ENCODE measurements at places on chromosomes 7 and 10.

GRCh38 chr10:95394161-95394880 is 103.5 kb upstream of the PDLIM1 start:
- no peak for DNase-seq

GRCh38 chr7:19404912-19405329 is 259.7 kb upstream of the FERD3L start:
- DNase-seq = no peak

- DNase-seq = no peak
Observed at GRCh38 chr7:37445790-37446189, 2.9 kb downstream of the ELMO1 start.

DNA sequence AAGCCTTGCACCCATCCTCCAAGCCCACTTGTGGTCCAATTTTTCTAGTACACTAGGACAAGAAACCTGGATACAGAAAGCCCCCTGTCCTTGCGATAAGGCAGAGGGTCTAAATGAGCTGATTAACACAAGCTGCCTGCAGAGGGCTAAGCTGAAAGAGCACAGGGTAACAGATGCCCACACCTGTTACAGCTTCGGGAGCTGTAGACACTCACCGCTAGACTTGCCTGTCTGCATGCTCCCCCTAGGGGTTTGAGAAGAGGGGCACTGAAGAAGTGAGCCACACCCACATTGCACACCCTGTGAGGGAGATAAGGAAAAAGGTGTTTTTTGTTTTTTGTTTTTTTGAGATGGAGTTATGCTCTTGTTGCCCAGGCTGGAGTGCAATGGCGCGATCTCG is 386.5 kb upstream of the AUTS2 start:
- no peak for DNase-seq

GRCh38 chr7:129281163-129281562 is 56.3 kb downstream of the AHCYL2 start:
- DNase-seq = no peak

DNA sequence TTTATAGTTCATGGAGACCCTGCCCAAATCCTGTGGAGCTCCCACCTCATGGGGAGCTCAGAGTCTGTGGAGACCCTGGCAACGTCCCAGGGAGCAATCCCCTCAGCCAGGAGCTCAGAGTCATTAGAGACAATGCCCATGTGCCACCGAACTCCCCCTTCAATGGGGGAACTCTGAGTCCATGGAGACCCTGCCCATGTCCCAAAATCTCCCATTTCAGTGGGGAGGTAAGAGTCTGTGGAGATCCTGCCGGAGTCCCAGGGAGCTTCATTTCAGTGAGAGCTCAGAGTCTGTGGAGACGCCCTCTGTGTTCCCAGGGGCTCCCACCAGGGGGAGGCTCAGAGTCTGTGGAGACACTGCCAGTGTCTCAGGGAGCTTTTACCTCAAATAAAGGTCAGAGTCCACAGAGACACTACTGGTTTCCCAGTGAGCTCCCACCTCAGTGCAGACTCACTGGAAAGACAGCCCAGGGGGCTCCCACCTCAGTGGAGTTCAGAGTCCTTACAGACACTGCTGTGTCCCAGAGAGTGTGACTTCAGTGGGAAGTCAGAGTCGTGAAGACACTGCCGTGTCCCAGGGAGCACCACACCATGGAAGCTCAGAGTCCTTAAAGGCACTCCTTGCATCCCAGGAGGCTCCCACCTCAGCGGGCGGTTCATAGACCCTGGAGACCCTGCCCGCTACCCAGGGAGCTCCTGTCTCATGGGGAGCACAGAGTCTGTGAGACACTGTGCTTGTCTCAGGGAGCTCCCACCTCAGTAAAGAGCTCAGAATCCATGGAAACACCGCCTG is 5.0 kb downstream of the MYO1G start:
- no peak for DNase-seq

- DNase-seq = no peak
Observed at GRCh38 chr7:137606061-137606674, 240.6 kb downstream of the DGKI start.

DNA sequence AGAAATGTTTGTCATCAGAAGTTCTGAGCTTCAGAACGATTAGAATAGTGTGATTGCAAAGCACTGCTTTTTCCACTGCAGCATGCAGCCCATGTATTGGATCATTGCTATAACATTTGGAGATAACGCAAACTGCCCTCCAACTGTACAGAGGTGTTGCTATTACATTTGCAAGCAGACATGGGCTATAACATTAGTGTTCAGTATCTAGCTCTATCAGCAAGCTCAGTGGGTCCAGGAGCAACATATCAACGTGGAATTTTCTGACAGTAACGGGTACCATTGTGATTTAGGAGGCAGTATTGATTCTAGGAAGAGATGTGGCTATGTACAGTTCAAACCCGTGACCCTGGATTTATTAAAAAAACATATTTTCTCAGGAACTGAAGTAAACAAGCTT is 75.8 kb downstream of the AGMO start:
- DNase-seq = no peak

GRCh38 chr7:141986923-141987322 is 8.8 kb upstream of the MGAM start:
- DNase-seq = no peak

- DNase-seq = no peak
Observed at GRCh38 chr10:14873090-14873760, 5.4 kb upstream of the SUV39H2 start.

GRCh38 chr10:131897297-131897899 is 3.4 kb upstream of the PPP2R2D start:
- no peak for DNase-seq

GRCh38 chr7:98133621-98134303 is 27.1 kb downstream of the LMTK2 start:
- no peak for DNase-seq

DNA sequence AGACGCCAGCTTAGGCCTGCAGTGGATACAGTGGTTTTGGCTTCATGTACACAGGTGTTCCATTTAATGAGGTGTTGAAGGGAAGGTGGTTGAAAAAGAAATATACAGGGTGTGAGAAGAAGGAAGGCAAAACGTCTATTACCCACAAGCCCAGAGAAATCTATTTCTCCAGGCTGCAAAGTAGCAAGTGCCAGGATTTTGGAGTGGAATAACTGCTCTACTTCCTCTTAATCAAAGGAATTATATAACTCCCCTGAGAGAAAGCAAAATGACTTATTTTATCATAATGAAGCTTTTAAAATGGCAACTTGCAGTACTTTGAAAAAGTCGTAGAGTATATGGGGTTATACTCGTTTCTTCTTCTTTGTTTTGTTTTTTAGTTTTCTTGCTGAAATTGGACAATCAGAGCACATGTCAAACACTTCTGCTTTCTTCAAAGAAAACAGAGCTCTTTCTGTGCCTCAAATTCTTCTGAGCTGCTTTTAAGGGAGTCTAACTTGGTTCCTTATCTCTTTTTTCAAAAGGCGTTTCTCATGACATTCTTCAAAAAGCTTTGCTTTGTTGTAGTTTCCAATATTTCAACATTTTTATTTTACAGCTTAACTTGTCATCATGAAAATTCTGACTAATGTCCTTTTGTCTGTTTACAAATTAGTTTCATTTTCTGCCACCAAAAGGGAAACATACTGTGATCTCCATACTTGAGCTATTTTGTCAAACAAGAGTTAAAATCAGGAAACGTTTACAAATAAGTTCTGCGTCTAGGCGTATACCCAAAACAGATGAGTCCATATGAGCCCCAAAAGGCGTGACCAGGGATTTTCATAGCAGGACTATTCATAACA is 289.7 kb downstream of the FRMD4A start:
- DNase-seq = no peak

- no peak for DNase-seq
Observed at GRCh38 chr10:3481496-3481895, 303.5 kb downstream of the KLF6 start.
